Right lung (tissue), 10 donors: ENCODE measurements at places on chromosomes 12 and 14. TPM values are rescaled to one million over a fixed set of nuclear protein-coding genes. Genes with fewer than 3 reads are reported as not detected.

COX8C gene
- polyA plus RNA-seq = 0.72 TPM

AQP2 gene
- polyA plus RNA-seq = 0.11 TPM

CLEC7A gene
- 3.7 TPM for polyA plus RNA-seq

KRT78 gene
- 0.16 TPM for polyA plus RNA-seq

GLIPR1L2 gene
- 3.6 TPM for polyA plus RNA-seq

JPH4 gene
- polyA plus RNA-seq = 0.99 TPM

AMIGO2 gene
- 3.2 TPM for polyA plus RNA-seq
